ENCODE measurements at places on chromosomes 16 and 17. TPM values are rescaled to one million over a fixed set of nuclear protein-coding genes. Genes with fewer than 3 reads are reported as not detected.
A peak's percentile ranks its signal among the peaks of the same experiment; 100 is the strongest.

DNA sequence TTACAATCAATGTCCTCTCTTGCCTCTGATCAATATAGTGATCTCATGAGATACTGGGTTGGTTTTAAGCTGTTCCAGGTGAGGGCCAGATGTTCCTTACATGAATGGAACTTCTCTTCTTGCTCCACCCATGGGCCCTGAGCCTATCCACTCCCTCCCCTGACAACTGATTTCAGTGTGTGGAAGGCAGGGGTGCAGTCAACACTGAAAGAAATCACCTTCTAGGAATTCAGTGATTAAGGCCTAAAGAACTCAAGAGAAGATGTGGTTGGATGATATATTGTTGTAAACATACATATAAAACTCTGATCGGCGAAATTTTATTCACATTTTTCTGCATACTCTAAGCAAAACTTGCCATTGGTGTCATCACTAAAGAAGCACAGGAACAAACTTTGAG, 6.7 kb upstream of the GOSR2 start:
- peak; percentile 90 for DNase-seq

DNA sequence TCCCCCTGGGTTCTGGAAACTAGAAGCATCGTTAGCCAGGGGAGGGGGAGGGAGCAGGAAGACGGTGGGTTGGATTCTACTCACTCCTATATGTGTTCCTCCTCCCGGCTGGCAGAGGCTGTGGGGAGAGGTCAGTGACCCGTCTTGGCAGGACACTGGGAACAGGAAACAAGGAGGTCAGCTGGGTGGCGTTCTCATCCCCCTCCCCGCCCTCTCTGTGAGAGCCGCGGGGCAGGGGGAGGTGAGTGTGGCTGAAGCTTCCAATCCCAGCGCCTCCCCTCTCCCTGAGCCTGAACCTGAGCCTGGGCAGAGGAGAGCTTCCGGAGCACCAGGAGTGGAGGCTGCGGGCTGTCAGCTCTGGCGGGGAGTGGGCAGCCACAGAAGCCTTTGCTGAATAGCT, 12.5 kb downstream of the GPRC5C start:
- DNase-seq, result no peak

- DNase-seq, result no peak
Measured at GRCh38 chr16:68351991-68352431, 41.2 kb downstream of the PRMT7 start.

GRCh38 chr16:4937782-4938682, 1.1 kb upstream of the PPL start:
- no peak for DNase-seq

Gene HBM
- total RNA-seq, result not detected

DNA sequence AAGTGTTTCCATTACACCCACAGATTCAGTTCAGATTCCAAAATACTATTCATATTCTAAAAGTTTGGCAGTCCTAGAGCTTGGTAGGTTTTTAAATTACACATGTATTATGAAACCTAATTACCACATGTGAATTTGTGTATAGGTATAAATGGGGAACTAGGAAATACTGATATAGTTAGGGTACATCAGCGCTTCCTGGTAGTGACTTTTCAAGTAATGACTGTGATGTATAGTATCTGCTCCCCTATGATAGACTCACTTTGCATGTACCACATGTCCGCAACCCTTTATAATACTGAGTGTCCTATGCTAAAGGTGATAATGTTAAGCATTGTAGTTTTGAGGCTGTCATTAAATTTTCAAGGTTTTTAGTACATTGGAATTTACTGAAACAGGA, 22.9 kb downstream of the CDK12 start:
- DNase-seq, result no peak

Gene GRAP
- total RNA-seq, result 0.14 TPM

DNA sequence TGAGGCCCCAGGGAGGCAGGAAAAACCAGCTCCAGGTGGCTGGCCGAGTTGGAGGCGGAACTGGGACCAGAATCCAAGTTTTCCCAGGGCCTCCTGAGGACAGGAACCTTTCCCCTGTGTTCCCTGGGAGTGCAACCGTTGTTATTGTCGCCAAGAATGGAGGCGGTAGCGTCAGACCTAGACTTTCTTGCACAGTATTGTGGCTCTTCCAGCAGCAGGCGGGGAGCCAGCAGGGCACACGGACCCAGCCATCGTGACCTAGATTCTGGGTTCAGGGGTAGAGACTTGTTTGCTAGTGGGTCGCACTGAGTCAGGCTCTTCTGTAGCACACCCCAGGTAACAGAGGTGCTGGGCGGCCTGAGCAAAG, 667 bp upstream of the KIF19 start:
- no peak for DNase-seq

- DNase-seq, result no peak
Measured at GRCh38 chr16:66127459-66128370, 238.8 kb upstream of the CDH5 start.

GRCh38 chr17:6712854-6713129, 377 bp downstream of the SLC13A5 start:
- DNase-seq, result no peak

DNA sequence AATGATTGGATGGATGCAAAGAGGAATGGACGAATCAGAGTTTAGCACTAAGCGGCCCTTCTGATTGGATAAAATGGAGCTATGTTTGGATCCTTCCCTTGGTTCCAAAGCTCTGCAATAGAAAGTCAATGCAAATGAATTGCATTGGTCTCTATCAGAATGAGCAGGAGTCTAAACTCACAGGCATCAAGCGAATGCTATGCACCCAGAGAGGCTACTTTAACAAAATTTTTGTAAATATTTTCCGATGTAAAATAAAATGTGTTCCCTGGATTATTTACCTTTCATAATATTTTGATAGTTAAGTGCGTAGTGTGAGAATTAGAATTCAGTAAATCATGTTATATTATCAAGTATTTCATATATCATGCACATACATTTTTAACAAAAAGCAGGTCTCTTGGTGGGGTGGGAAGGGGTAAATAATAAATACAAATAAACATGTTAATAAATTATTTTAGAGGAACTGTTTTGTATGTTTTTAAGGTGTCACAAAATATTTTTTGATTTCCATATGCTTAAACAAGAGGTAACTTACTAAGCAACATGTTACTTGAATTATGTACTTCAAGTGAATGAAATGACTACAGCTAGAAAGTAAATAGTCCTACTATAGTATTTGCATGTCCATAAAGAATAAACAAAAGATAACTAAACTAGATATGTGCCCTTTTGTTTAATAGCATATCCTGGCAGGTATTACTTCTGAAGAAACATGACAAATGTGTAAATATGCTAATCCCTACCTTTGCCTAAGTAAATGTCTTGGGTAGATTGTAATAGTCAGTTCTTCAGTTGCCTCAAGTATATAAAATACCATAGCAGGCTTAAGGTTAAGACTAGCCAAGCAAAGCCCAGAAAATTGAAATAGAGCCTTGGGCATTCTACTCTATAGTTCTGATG, 4.4 kb upstream of the UNK start:
- DNase-seq, result no peak

DNA sequence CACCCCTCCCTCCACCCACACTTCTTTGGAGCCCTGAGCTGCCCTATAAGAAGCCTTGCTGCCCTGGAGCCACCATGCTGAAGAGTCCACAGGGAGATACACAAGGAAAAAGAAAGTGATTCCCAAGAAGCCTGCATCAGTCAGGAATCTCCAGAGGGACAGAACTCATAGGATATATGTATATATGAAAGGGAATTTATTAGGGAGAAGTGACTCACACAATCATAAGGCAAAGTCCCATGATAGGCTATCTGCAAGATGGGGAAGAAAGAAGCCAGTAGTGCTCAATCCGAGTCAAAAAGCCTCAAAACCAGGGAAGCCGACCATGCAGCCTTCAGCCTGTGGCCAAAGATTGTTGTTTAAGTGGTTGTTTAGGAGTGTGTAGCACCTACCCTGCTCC, 87.9 kb downstream of the TMEM114 start:
- DNase-seq, result no peak

Gene KRTAP9-4
- total RNA-seq, result not detected

DNA sequence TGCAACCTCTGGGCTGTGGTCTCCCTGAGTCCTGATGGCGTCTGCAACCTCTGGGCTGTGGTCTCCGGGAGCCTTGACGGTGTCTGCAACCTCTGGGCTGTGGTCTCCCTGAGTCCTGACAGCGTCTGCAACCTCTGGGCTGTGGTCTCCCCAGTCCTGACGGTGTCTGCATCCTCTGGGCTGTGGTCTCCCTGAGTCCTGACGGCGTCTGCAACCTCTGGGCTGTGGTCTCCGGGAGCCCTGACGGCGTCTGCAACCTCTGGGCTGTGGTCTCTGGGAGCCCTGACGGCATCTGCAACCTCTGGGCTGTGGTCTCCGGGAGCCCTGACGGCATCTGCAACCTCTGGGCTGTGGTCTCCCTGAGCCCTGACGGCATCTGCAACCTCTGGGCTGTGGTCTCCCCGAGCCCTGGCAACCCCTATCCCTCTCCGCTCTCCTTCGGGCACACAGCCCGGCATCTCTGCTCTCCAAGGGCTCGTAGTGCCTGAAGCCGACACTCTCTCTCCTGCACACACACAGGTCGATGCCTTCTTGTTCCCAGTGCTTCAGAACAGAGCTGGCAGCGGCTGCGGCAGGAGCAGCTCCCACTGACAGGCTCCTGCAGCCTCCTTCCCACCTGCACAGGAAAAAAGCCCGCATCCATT, 45.6 kb downstream of the METRNL start:
- DNase-seq, result no peak

Gene TMC8
- total RNA-seq, result 0.11 TPM

- no peak for DNase-seq
Measured at GRCh38 chr17:77009877-77010276, 130.9 kb upstream of the SEC14L1 start.

Gene HS3ST2
- total RNA-seq, result 32.4 TPM

Gene ARHGAP27
- total RNA-seq, result 13.5 TPM

DNA sequence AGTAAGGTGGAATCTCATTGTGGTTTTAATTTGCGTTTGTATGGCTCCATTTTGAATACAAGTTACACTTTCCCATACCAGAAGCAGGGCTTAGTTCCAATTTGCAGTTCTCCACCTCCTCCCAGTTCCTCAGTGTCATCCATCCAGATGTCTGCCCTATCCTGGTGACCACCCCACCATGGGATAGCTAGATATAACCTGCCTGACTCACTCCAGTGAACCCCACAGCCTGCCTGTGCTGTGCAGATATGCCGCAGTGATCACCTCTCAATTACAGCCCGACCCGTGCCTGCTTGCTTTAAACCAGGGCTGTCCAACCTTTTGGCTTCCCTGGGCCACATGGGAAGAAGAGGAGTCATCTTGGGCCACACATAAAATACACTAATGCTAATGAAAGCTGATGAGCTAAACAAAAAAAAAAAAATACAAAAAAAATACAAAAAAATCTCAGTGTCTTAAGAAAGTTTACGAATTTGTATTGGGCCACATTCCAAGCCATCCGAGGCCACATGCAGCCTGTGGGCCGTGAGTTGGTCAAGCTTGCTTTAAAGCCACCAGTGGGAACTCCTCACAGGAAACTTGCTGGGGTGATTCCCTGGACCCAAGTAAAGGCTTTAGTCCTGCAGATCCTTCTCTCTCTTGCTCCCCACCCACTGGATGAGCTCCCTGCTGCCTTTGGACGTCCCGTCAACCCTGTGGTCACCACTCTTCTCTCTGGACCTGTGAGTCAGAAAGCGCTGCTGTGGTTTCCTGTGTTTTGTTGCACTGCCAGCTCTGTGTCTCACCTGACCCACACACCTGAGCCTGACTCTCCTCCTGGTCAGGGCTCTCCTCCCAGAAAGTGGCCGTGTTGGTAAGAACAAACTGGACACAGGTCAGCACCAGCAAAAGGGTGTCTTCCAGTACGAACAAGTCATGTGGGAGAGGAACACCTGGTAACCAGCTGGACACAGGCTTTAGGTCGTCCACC, 83.0 kb downstream of the EMP2 start:
- DNase-seq, result no peak

DNA sequence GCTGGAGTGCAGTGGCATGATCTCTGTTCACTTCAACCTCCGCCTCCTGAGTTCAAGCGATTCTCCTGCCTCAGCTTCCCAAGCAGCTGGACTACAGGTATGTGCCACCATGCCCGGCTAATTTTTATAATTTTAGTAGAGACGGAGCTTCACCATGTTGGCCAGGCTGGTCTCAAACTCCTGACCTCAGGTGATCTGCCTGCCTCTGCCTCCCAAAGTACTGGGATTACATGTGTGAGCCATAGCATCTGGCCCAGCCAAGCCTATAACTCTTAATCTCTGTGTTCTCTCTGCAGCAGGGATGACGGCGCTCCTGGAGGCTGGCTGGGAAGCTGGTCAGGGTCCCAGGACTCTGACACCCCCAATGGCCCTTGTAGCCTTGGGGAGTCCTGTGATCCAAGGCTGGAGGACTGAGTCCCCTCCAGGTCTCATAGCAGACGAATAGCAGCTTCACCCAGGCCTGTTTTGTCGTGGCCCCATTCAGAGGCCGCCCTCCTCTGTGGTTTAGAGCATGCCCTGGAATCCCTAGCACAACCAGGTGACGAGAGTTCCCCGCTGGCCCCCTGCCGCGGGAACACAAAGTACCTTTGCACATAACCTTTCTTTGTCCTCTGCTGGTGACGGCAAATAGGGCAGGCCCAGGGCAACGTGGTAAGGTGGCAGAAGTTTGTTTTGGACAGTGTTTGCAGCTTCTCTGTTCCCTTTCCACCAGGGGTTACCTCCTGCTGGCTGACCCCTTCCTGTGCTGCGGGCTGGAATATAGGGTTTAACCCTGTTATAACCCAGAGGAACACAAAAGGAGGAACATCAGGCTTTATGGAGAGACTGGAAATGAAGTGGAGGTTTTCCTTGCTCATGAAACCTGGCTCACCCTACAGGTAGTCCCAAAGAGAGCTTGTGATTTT, 43.0 kb upstream of the TOB1 start:
- no peak for DNase-seq

Gene ABCC11
- total RNA-seq, result 0.11 TPM

- DNase-seq, result no peak
Measured at GRCh38 chr16:76748461-76749348, 442.3 kb upstream of the MON1B start.

DNA sequence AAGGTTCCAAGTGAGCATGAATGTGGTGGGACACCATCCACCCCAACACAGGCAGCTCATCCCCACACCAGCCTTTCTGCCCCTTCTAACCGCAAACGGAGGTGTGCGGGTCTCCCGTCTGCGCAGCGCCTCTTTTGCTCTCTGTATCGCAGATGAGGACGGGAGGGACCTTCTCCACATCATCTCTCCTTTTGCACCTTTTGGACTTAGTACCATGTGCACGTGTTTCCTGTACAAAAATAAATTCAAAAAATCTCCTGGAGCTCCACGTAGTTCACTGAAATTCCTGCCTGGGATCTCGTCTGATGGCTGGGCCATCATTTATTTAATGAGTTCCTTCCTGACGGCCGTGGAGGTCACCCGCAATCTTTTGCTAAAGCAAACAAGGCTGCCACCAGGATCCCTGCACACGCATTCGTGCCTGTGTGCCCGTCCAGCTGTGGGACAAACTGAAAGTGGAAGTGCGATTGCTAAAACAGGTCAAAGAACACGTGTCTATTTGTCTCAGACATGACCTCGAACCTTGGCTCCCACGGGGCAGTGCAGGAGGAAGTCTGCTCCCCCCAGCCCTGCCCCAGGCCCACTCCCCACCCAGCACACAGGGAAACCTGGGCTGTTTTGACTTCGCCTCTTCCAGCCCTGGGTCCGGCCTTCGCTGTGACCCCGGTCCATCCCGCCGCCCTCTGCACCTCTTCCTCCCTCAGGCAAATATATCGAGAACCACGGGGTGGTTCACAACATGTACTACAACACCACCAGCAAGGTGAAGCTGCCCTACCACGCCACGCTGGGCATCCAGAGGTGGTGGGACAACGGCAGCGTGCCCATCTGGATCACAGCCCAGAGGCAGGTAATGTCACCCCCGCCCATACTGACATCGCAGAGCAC, 2.3 kb downstream of the ENPP7 start:
- no peak for DNase-seq

Gene TEKT5
- not detected for total RNA-seq

Gene CRHR1
- not detected for total RNA-seq
